Stimulated activated CD8-positive, alpha-beta memory T cell treated with anti-CD3 and anti-CD28 coated beads, Interleukin-4, amount 100 ng/mL, for 4 hours (primary cell): ENCODE measurements at places on chromosomes 11 and 22.

GRCh38 chr11:68047437-68048290, 8.8 kb downstream of the TCIRG1 start:
- DNase-seq, result no peak

- no peak for DNase-seq
Observed at GRCh38 chr11:92276773-92277172, 52.2 kb downstream of the FAT3 start.

- DNase-seq, result no peak
Observed at GRCh38 chr11:125075900-125076317, 12.8 kb downstream of the SLC37A2 start.

DNA sequence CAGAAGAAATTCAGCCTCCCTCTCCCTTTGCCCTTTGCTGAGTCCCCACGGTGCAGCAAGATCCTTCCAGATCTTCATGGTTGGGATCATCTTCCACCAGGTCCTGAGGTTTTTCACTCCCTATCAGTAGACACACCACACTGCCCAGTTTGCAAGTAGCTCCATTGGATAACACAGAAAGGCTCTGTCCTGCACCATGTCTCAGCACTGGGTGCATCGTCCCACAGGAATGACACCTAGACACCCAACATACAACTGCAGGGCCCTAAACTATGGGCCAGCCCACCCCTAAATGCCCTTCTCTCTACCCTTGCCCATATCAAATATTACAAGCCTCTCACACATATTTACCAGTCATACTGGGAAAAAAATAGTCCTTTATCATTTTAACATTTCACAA, 9.4 kb downstream of the KLHL22 start:
- DNase-seq, result no peak

GRCh38 chr11:117258576-117258975, 26.1 kb downstream of the RNF214 start:
- no peak for DNase-seq

DNA sequence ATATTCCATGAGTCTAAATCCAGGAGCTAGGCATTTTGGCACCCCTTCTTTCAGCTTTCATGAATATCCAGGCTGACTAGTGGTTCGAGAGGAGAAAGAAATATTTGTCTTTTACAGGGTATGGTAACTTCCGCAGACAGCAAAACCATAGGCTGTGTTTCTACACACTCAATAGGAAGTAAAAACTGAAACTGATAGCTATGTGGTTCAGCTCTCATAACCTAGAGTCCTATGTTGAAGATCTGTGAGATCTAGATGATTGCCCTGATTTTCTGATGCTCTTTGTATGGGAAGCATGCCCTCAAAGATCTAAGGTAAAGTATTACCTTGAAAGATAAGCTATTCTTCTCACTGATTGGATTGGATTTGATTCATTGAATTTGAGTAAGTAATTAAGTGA, 118.3 kb downstream of the CD44 start:
- no peak for DNase-seq

DNA sequence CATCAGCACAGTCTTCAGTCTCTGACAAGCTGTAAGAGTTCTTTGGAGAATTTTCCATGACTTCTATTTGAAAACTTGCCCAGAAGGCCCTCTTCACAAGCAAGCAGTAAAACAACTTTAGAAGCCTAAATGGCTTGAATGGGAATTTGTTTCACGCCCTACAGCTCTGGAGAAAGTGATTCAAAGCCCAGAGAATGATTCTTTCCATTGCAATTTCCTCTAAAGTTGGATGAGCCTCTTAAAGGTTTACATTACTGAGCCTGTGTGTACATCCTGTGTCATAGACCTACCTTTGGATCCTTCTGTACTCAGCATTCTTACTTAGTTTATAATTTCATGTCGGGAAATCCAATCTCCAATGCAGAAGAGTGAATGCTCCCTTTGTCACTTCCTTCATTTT, 6.8 kb upstream of the OR8B3 start:
- no peak for DNase-seq

- DNase-seq, result no peak
Observed at GRCh38 chr11:41309716-41310115, 149.7 kb downstream of the LRRC4C start.

- no peak for DNase-seq
Observed at GRCh38 chr22:23212061-23213021, 32.0 kb downstream of the BCR start.

DNA sequence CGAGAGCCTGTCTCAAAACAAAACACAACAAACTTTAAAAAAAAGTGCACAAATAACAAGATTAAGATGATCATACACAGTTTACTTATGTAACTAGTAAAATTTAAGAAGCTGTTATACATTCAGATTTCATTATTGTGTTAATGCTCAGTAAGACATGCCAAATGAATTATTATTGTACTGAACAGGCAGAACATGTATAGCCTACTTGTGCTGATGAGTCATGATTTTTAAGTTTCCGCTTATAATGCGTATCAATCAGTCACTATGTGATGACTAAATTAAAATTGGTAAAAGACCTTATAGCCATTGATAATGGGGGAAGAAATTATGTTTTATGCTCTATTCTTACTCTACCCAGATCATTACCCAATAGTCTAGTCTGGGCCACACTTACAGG, 20.5 kb upstream of the EXPH5 start:
- no peak for DNase-seq

- no peak for DNase-seq
Observed at GRCh38 chr11:65613091-65613928, 711 bp downstream of the MAP3K11 start.

DNA sequence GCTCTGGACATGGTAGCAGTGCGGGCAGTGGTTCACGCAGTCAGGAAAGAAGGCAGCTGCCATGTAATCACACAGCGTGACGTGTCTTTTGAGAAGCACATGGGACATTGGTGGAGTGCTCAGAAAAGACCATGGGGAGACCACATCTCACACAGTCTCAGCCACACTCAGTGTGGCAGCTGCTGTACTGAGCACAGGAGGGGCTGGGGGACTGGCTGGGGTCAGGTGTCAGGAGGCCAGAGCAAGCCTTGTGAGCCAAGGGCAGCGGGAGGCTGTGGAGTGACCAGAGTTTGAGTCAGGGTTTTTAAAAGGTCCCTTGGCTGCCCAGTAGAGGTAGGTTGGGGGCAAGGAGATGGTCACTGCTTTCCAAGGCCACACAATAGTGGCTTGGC, 18.5 kb downstream of the CLDN5 start:
- DNase-seq, result no peak

DNA sequence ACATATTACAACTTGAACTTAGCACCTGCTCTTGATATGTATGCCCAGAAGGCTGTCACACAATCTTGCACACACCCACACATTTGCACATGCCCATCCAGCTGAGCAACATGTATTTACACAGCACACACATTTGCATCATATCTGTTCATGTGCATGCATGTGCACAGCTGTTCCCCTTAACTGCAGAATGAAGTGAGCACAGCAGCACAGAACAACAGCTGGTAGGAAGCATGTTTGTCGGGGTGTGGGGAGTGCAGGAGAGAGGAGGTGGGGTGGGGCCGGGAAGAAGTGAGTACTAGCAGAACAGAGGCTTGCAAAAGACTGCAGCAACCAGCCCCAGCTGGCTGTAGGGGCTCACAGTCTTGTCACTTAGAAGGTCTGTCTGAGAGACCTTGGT, 296.5 kb downstream of the KIRREL3 start:
- DNase-seq, result no peak

DNA sequence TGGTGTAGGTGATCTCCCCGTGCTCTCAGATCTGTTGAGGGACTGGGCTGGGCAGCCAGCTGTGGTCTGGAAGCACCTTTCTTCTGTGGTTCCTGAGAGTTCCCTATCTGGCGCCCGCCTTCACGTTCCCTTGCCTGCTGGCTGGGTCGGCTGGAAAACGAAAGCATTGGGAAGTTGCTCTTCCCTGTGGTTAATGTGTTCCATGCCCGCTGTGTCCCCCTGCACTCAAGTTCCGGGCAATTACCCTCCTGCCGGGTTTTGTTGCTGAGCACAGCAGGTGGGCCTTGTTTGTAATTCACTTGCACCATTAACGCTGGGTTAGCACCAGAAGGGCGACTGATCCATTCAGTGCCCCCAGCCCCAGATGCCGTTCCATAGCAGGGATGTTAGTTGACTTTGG, 134.1 kb downstream of the GRIK4 start:
- no peak for DNase-seq

DNA sequence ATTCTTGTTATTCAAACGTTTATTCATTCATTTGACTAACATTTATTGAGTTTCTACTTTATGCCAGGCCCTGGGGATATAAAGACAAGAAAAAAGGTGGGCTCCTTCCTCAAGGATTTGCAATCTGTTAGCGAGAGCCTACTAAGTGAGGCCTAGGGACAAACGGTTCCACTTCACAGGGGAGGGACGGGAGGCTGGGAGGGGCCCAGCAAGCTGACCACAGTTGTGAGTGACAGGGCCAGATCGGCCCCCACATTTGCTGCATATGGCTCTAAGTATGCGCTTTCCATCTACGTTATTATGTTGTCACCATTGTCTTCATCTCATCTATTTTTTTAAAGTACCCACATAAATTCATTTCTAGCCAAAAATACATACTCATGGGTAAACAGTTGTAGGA, 271.1 kb downstream of the BUD13 start:
- no peak for DNase-seq

GRCh38 chr11:371051-371450, 1.8 kb downstream of the B4GALNT4 start:
- DNase-seq, result no peak

DNA sequence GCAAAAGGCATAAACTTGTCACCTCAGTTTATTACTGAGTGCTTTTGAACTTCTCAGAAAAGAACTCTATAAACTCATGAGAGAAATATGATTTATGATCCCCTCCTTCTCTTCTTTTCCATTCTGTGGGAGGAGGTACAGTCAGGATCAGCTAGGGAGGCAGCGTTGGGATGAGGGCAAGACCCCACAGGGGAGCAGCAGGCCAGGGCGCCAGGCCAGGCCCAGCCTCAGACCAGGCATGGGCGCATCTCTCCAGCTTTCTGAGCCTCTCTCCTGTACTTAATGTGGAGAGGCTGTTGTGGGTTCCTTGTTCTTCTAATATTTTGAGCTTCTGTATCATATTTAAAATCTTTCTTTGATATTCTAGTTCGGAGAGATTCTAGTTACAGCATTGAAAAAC, 71.7 kb downstream of the C22orf31 start:
- DNase-seq, result no peak

DNA sequence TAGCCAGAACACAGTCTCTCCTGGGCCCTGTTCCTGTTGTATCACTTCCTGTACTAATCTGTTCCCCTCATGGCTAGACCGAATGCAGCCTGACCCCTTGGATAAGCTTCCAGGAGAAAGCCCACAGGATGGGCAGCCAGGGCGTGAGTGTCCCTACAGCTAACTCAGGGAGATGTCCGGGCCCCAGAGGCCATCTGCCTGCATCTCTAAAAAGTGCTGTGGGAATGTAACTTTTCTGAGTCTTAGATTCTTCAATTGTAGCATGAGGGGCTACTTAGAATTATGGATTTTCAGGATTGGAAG, 7.7 kb upstream of the MALAT1 start:
- no peak for DNase-seq

GRCh38 chr11:21321072-21321471, 651.7 kb downstream of the NELL1 start:
- no peak for DNase-seq

DNA sequence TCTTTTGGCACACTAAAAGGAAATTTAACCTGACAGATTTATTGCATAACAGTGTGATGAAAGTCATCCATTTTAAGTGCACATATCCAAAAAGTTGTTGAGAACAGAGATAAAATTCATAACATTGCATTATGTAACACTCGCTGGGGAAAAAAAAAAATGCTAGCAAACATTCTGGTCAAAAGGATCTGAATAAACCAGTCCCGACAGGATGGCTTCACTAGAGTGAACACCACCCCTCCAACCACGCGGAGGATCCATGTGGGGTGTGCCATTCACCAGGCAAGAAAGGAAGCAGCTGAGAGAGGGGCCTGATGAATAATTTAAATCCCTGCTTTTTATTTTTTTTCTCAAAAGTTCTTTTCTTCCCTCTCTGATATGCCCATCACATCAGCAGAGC, 258.7 kb downstream of the DCDC1 start:
- no peak for DNase-seq

GRCh38 chr11:29280452-29280851, 736.4 kb downstream of the KCNA4 start:
- DNase-seq, result no peak

DNA sequence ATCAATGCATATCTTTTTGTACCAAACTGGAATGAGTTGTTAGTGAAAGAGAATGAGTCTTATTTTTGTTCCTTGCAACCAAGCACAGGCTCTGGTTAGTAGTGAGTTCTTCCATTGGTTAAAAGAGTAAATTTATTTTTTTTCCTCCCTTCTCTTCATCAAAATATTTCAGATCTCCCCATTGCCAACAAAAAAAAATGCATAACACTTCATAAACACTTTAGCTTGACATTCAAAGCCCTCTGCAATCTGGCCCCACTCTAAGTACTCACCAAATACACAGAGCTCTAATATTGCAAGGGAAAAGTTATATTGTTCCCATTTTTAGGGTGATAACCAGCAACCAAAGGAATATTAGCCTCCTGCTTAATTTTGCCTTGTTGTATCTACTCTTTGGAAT, 333.0 kb upstream of the LUZP2 start:
- DNase-seq, result no peak

GRCh38 chr11:83060965-83061364, 10.7 kb downstream of the RAB30 start:
- no peak for DNase-seq

DNA sequence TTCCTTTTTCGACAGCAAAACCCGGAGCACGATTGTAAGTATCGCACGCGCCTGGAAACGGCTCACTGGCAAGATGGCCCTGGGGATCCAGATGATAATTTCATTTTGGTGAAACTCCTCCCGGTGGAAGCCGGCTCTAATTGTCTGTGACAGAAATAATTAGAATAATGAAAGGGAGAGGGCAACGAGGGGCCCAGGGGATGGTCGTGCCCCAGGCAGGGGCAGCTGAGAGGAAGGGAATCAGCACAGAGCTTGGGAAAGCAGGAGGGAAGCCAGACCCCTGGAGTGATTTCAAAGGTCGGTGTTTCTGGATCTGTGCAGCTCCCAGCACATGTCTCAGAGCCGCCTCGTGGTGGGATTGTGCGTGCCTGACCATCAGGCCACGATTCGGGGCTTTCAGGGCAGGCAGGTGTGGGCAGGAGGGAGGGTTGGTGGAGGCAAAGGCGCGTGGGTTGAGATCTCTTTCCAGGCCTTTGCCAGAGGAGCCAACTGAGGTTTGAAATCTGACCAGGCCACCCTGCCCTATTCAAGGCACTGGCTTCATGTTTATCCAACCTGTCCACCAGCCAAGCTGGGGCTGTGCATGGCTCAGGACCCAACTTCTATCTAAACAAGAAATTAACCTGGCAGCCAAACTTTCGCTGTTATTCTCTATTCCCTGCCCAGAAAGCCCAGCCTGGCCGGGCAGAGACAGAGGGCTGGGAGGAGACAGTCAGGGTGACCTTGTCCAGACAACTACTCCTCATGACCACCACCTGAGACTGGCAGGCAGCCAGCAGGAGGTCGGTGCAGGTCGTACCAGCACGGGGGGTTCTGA, 27.8 kb downstream of the ANO1 start:
- no peak for DNase-seq

- no peak for DNase-seq
Observed at GRCh38 chr11:862081-862661, 19.5 kb downstream of the TSPAN4 start.
